Vagina (tissue), 2 donors: ENCODE measurements at places on chromosomes 4 and X.

GRCh38 chr4:56575820-56576429 is 70.3 kb downstream of the ARL9 start:
- DNase-seq, result no peak

GRCh38 chrX:16125520-16126149 is 2.3 kb downstream of the GRPR start:
- no peak for DNase-seq

- no peak for DNase-seq
These were observed 986.3 kb downstream of the STIM2 start for GRCh38 chr4:27846951-27847350.

GRCh38 chr4:39823191-39823590 is 125.3 kb downstream of the UBE2K start:
- DNase-seq, result no peak

DNA sequence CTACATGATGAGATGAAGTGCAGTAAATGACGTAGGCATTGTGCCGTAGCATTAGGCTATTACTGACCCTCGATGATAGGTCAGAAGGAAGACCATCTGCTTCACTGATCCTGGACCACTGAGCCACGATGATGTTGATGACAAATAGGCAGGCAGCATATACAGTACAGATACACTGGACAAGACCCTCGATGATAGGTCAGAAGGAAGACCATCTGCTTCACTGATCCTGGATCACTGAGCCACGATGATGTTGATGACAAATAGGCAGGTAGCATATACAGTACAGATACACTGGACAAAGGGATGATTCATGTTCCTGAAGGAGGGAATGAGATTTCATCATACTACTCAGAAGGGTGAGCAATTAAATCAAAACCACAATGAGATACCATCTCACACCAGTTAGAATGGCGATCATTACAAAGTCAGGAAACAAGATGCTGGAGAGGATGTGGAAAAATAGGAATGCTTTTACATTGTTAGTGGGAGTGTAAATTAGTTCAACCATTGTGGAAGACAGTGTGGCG is 50.9 kb downstream of the BEND4 start:
- DNase-seq, result no peak

GRCh38 chr4:141458501-141458900 is 177.9 kb upstream of the IL15 start:
- no peak for DNase-seq

- no peak for DNase-seq
These were observed 56.6 kb upstream of the WDR1 start for GRCh38 chr4:10173037-10173753.

DNA sequence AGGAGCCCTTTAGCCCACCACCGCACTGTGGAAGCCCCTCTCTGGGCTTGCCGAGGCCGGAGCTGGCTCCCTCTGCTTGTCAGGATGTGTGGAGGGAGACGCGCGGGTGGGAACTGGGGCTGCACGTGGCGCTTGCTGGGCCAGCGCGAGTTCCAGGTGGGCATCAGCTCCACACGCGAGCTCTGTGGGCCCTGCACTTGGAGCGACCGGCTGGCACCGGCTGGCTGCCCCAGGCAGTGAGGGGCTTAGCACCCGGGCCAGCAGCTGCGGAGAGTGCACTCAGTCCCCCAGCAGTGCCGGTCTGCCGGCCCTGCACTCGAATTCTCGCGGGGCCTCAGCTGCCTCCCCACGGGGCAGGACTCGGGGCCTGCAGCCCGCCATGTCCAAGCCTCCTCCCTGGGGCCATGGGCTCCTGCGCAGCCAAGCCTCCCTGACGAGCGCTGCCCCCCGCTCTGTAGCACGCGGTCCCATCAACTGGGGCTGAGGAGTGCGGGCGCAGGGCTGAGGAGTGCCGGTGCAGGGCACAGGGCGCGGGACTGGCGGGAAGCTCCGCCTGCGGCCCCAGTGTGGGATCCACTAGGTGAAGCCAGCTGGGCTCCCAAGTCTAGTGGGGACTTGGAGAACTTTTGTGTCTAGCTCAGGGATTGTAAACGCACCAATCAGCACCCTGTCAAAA is 93.6 kb downstream of the DTHD1 start:
- no peak for DNase-seq

DNA sequence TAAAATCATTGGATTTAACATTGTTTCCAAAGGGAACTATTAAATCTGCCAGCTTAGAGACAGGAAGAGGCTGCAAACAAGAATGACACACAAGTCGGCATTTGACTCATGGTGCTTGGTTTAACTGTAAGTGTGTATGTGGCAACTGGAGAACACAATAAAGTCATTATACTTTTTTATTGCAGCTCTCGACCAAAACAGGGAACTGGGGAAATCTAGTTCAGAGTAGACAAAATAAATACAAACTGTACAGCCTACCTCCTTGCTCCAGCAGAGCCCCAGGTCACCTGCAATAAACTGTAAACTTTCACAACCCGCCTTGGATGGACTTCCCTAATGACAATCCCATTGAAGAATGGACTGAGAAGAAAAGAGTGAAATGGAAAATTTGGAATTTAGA is 24.0 kb downstream of the NPY5R start:
- no peak for DNase-seq

GRCh38 chr4:71827826-71828225 is 43.9 kb upstream of the GC start:
- DNase-seq, result no peak

GRCh38 chrX:39777623-39778025 is 320.1 kb downstream of the BCOR start:
- DNase-seq, result no peak

- no peak for DNase-seq
These were observed 209.0 kb downstream of the BCOR start for GRCh38 chrX:39888730-39889129.

- DNase-seq, result no peak
These were observed 23.8 kb downstream of the NUDT6 start for GRCh38 chr4:122898370-122899150.

GRCh38 chr4:747546-748170 is 42.0 kb downstream of the PCGF3 start:
- DNase-seq, result no peak

DNA sequence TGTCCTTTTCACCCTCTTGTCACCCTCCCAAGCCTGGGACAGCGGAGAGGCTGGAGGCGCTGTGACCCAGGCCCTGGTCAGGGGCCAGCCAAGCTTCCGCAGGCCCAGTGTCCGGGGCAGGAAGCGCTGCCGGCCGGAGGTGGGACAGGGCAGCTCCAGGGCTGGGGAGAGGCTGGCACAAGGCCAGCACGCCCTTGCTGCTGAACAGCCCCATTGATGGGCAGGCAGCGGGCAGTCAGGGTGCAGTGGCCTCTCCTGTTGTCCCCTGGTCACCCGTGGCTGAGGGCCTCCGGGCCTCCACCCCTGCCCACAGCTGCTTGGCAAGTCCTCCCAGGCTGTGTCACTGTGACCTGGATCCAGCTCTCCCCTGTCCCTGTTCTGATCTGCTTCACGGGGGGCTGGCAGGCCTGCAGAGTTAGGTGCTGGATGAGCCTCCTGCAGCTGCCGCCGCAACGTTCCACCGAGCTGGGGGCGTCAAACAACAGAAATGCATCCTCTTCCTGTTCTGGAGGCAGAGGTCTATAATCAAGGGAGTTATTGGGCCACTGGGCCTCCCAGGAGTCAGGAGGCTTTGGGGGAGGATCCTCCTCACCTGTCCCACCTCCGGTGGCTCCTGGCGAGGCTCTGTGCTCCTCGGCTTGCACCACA is 107.9 kb downstream of the PSAPL1 start:
- no peak for DNase-seq

DNA sequence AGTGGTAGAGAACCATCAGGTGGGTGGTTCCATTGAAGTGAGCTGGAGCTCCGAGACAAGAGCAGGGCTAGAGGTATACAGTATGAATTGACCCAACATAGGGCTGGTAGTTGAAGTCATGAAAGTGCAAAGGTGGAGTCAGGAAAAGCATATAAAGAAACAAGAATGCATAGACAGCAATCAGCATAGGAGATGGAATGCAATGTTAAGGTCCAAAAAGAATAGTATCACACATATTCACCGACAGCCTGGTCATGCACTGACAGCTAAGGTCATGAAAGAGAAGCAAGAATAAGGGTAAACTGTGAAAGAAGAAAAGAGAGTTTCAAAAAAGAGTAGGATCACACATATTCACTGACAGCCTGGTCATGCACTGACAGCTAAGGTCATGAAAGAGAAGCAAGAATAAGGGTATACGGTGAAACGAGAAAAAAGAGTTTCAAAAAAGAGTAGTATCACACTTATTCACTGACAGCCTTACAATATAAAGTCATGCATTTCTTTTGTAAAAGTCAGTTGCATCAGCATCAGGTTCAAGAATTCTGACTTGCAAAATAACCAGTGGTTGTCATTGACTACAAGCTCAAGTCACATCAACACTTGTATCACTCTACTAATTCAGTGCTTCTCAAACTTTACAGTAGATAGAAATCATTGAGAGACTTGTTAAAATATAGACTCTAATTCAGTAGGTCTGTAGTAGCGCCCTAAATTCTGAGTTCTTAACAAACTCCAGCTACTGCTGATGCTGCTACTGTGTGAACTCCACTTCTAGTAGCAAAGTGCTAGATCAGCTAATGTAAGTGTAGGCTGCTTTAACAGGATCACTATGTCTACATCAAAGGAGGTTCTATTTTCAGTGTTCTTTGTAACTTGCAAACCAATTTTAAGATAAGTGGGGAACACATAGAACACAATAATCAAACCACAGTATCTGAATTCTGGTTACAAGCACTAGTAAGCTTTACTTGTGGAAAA is 221.9 kb downstream of the PDGFC start:
- DNase-seq, result no peak

DNA sequence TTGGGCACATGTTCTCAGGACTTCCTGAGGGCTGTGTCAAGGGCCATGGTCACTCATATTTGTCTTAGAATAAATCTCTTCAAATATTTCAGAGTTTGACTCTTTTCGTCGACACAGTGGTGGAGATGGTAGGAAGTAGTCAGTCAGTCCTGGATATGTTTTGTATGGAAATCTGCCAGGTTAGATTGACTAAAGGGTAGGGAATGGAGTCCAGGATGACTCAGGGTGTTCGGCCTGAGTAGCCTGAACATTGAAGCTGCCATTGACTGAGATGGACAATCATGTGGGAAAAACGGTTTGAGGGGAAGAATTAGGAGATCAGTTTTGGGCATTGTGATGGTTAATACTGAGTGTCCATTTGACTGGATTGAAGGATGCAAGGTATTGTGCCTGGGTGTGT is 177.1 kb upstream of the CENPE start:
- no peak for DNase-seq

DNA sequence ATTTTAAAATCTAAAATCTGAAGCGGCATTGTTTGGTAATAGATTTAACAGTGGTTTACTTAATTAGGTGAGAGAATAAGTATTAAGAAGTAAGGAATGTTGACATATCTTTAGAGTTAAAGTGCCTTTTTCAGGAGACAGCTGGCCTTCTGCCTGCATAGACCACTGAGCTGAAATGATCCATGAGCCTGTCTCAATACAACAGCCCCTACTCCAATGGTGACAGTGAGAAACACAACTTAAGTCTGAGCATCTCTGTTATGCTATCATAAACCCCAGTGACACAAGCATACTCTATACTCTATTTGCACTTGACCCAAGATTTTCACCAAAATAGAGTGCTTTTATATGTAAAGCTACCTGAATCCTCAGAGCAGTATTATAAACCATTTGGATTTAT is 137.9 kb downstream of the GRIA2 start:
- DNase-seq, result no peak

GRCh38 chrX:100356351-100356896 is 53.6 kb downstream of the PCDH19 start:
- no peak for DNase-seq

- DNase-seq, result no peak
These were observed 178.1 kb downstream of the IL15 start for GRCh38 chr4:141814499-141814898.

DNA sequence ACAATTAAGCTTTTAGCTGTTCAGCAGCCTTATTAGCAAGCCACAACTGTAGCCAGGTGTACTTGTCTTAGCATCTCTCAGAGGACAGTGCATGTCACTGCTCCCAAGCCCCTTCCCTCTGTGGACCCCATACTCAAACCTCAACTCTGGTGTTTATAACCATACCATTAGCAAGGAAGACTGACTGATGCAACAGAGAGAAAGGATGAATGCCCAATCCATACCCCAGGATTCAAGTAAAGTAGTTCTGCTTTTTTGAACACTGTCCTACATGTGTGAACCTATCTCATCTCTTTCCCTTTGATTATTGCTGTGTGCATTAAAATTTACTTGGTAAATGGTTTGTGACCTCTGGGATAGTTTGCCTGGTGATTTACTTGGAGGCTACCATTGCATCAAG is 22.8 kb upstream of the CYBB start:
- no peak for DNase-seq

DNA sequence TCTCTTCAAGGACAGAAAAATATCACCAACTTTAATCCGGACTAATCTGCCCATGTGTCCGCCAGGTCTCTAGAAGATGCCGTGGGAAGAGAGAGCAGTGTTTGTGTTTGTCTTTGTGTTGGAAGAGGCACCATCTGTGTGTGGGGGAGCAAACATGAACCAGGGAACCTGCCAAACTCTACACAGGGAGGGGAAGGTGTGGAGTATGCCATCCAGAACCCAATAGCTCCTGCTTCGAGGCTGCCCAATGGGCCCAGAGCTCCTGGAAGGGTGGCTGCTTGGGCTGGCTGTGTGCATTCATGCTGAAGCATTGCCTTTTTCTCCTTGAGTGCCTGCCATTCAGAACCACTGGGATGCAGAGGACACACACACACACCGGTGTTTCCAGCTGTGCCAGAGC is 536.2 kb downstream of the MID1IP1 start:
- DNase-seq, result no peak

DNA sequence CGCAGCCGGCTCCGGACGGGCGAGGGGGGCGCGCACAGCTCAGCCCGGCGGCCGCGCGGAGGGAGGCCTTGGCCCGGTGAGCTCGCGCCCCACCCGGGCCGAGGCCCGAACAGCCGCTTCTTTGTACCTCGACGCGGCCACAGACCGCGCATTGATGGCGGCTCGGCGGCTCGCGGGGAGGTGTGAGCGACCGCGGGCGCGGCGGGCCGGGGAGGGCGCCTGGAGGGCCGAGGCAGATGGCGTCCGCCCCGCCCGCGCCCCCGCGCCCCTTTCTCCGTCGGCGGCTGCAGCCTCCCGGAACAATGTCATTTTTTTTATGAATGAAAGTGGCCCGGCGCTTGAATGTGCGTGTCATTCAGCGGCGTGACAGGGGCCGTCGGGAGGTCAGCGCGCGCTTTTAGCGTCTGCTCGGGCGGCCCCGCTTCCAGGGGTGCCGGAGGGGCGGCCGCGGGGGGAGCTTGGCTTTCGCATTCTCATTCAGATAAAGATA is 1.8 kb downstream of the FGFR3 start:
- no peak for DNase-seq

- DNase-seq, result no peak
These were observed 8.4 kb upstream of the ELF4 start for GRCh38 chrX:130118441-130119311.

GRCh38 chr4:182736207-182736606 is 181.0 kb downstream of the DCTD start:
- DNase-seq, result no peak

GRCh38 chr4:178240891-178241290 is 798.7 kb upstream of the AGA start:
- DNase-seq, result no peak

DNA sequence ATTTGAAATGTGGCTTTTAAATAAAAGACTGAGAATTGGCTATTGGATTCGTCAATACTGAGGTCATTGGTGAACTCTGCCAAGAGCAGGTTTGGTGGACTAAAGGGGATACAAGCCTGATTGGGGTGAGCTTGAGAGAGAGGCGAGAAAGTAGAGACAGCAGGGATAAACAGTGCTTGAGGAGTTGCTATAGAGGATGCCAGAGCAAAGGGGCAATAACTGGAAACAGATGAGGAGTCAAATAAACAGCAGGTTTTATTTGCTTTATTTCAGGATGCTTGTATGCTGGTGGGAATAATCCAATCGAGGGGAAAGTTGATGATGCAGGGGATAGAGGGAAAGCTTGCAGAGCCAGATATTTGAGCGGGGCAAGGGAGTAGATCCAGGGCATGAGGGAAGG is 24.0 kb upstream of the ANXA3 start:
- no peak for DNase-seq
